RWPE2 (cell line): ENCODE measurements at places on chromosomes 1 and 21.

GRCh38 chr21:35540950-35541638, 492.0 kb upstream of the RUNX1 start:
- no peak for DNase-seq

DNA sequence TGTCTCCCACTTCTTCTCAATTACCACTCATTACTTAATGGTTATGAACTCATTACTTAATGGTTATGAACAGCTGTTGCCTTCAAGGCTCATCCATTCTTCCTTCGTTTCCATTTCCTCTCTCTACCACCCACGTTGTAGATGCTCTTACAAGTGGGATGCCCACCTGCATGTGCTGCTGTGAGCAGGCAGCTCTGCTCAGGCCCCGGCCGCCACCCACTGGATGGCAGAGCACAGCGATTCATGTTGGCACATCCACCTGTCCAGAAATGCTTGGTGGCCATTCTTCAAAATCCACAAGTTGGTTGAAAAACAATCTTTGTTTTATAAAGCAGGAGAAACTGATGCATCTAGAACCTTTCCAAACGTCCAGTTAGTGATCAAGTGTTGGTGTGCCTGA, 14.5 kb downstream of the ATP1A1 start:
- no peak for DNase-seq

GRCh38 chr1:113293256-113293626, 97.1 kb upstream of the MAGI3 start:
- no peak for DNase-seq

DNA sequence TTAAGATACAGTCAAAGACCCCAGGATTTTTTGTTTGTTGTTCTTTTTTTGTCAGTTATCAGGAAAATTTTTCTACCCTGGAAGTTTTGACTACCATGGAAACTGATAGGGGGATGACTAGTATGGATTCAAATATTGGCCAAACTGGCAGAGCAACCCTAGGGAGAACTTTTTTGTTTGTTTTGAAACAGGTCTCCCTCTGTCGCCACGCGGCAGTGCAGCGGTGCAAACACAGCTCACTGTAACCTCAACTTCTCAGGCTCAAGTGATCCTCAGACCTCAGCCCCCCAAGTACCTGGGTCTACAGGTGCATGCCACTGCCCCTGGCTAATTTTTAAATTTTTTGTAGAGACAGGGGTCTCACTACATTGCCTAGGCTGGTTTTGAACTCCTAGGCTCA, 46.6 kb downstream of the TOR3A start:
- no peak for DNase-seq

- DNase-seq, result no peak
These were observed 89.4 kb downstream of the OBSCN start for GRCh38 chr1:228297242-228297641.

DNA sequence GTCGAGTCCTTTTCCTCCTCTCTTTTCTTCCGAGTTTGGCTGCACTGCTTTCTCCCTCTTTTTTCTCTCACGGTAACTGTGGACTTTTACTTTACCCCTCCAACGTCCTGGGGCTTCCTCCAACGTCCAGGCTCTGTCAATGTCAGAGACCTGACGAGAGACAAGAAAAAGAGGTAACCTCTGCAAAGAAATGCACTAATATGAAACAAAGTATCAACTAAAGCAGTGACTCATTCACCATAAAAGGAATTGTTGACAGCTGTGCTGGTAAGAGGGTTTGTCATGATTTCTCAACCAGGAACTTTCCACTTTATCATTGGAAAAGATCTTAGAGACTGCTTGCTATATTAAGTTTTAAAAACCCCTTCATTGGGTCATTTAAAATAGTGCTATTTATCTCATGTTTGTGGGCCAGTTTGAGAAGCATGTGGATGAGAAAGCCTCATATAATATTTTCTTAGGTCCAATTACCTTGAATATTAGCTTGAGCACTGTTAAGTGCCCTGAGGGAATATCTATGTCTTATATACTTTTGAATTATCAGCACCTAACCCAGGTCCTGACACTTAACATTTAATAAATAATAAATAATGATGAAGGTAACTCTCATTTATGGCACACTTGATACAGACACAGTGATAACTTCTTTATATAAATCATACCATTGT, at the start of gene GBP2:
Gene GBP2, minus strand, starts transcription at position 202 of the 668 bp plus-strand sequence. CDS start 4,148 bp downstream, outside the sequence.
- DNase-seq, result no peak

- DNase-seq, result no peak
These were observed 57.4 kb downstream of the DNTTIP2 start for GRCh38 chr1:93821423-93822144.

GRCh38 chr21:36127250-36127904, 7.5 kb upstream of the CBR3 start:
- no peak for DNase-seq

DNA sequence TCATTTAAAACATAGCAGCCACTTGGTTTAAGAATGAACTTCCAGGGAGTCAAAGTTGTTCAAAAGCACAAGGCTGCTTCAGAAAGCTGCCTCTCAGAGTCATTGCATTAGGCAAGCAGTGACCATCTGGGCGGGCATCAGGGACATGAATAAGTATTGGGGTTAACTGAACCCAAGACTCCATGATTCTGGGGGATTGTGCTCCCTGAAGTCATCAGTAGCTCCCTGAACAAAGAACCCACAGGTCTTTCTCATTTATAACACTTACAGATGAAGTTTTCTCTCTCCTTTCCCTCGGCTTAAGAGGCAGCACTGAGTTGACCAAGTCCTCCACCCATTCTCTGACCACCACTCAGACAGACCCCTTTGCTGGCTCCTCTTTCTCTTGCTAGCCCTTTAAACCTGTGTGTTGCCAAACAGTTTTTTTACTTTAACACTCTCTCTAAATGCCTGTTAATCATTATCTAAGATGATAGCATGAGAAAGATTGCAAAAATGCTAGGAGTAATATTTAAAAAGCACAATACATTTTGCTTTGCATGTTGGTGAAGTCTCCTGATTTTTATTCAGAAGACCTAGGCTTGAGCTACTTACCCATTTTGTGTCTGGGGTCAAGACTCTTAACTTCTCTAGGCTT, 77.0 kb upstream of the ARHGAP29 start:
- DNase-seq, result no peak

DNA sequence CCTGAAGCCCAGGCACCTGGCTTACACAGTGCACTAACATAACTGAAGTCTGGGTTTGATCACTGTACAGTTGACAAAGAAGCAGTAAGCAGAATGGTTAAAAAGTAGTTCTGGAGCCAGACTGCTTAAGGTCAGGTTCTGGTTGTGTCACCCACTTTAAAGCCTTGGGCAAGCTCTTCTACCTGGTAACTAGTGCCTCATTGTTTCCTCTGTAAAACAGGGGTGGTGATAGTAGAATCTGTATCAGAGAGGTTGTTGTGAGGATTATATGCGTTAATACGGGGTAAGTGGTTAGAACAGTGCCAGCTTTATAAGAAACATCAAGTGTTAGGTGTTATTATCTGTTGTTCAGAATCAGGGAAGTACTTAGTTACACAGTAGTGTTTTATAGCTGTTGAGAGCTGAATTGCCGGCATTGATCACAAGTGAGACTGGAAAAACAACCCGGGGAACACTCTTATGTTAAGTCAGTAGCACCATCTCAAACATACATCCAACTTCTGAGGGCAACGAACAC, 3.7 kb downstream of the BACH1 start:
- no peak for DNase-seq

DNA sequence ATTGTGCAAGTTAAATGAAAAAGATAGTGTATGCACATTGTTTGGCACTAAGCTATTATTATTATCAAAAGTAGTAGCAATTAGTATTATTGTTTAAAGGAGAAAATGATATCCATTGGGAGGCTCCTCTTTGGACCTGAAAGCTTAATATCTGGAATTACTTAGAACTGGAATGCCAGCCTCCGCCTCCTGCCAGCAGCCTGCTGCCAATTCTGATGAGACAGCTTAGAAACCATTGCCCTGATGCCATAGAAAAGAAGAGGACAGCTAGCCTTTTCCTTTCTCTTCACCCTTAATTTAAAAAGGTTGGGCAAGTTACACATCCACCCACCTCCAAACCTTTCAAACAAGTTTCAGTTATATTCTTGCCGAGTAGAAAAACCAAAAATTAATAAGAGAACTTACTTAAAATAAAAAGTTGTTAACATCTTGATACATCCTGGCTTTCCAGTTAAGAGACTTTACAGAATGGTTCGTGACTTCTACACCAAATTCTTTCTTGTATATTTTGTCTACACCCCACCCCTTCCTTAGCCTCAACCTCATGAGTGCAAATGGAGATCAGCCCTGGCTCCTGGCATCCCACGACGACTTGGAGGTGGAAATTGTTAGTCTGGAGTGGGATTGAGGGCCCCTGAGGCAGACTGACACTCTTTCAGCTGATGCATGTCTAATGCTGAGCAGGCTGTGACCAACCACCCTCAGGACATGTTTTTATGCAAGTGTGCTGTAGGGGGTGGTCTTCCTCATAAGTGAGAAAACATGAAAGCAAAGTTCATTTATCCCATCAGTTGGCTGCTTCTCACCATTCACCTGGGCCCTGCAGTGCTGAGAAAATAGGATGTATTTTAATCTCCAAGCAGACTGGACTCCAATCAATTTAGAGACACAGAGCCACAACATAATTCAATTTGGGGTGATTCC, 120.6 kb downstream of the KCNJ15 start:
- no peak for DNase-seq

- no peak for DNase-seq
These were observed 19.3 kb upstream of the SLC35A3 start for GRCh38 chr1:99950486-99950885.

DNA sequence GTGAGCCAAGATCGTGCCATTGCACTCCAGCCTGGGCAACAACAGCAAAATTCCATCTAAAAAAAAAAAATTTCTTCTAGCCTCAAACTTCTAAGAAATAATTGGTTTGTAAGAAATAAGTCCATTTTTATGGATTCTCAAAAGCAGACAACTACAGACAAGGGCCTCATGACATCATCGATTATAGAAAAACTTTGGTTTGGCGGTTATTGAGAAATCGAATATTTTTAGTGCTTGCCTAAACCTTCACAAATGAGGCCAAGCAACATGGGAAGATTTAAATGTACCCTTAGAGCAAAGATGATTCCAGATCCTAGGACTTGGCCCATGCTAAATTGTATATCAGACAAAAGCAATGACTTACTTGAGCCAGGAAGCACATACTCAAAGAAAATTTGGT, 27.8 kb upstream of the MX1 start:
- no peak for DNase-seq

- DNase-seq, result no peak
These were observed 293.7 kb downstream of the KCTD3 start for GRCh38 chr1:215860833-215861232.

GRCh38 chr1:9166289-9167235, 37.7 kb upstream of the GPR157 start:
- DNase-seq, result no peak

DNA sequence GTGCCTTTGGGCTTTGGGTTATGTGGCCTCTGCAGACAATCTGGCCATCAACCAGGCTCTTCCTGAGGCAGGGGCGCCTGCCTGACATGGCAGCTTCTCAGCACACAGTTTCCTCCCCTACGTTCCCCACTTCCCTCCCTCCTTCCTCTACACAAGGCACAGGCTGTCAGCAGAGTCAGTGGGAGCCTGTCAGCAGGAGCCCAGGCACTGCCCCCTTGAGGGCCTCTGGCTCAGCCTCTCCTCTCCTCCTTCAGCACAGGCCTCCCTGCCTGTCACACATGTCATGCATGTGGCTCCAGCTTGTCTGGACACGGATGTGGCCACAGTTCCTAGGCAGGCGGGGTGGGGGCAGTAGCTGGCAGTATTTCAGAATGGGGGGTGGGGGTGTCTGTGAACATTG, 52.2 kb upstream of the ARTN start:
- no peak for DNase-seq

GRCh38 chr1:21379571-21379970, 60.4 kb upstream of the NBPF3 start:
- DNase-seq, result no peak

DNA sequence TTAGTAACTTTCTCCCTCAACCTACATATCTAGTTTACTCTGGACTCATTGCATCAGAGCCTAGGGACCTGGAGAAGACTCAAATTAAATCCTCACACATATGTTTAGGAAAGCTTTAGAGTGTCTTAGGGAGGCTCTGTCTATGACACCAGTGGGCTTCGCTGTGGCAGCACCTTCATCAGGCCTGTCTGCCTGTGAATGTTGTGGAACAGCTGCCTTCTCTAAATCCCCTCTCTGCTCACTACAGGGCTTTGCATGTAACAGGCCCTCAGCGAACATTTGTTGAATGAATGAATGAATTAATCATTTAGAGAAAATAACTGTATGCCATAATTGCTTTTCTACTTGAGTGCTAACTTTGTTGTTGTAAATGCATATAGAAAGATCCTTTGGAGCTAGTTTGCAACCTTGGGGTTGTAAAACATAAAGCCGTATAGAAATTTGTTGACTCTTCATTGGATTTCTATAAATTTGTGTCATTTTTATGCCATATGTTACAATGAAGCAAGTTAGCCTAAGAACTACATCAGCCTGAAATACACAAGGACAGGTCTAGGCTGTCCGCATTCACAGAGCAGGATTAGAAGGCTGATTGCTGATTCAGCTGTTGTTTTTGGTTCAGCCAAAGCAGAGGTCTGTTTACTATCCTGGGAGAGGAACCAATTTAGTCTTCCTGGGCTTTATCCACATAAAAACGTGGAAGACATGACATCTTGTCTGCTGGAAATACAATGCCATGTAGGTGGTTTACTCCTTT, 238.0 kb downstream of the ASTN1 start:
- no peak for DNase-seq

DNA sequence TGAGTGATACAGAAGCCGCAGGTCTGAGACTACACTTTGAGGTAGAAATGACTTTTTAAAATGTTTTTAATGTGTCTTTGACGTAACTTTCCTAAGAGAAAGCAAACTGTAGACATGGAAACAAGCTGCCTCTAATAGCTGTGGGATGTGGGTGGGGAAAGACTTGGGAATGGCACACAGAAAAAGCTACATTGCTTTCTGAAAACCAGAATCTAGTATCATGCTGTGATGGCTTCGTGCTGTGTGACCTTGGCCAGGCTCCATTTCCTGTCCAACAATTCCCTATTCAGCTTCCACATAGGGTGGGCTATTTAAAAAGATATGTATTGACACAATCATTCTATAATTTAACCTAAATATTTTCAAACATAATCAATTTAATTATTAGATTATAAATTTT, 909.1 kb downstream of the NCAM2 start:
- DNase-seq, result no peak

GRCh38 chr1:56563568-56563967, 15.8 kb downstream of the PLPP3 start:
- no peak for DNase-seq

DNA sequence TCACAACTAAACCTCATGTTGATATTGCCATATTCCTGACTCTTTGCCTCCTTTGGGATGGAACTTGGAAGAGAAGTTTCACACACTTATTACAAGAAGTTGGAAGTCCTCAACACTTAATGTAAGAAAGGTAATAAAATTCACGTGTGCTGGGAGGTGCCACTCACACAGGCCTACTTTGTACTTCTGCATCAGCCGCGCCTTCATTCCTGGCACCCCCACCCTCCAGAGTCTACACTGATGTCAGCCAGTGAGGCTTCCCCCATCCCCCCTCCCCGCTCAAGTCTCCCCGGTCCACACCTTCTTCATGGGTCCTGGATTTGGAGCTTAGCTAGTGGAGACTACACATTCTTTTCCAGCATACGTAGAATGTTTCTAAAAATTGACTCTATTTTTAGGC, 24.8 kb upstream of the SLC45A1 start:
- DNase-seq, result no peak

GRCh38 chr1:166064313-166064926, 102.4 kb downstream of the FAM78B start:
- DNase-seq, result no peak

GRCh38 chr1:16716691-16717335, 23.5 kb upstream of the RNU1-4 start:
- no peak for DNase-seq
